Activated CD8-positive, alpha-beta memory T cell treated with anti-CD3 and anti-CD28 coated beads for 48 hours (primary cell): ENCODE measurements at places on chromosomes 6 and 20.
A peak's percentile ranks its signal among the peaks of the same experiment; 100 is the strongest.

- DNase-seq: no peak
These were observed 43.1 kb upstream of the TLDC2 start for GRCh38 chr20:36832791-36833190.

DNA sequence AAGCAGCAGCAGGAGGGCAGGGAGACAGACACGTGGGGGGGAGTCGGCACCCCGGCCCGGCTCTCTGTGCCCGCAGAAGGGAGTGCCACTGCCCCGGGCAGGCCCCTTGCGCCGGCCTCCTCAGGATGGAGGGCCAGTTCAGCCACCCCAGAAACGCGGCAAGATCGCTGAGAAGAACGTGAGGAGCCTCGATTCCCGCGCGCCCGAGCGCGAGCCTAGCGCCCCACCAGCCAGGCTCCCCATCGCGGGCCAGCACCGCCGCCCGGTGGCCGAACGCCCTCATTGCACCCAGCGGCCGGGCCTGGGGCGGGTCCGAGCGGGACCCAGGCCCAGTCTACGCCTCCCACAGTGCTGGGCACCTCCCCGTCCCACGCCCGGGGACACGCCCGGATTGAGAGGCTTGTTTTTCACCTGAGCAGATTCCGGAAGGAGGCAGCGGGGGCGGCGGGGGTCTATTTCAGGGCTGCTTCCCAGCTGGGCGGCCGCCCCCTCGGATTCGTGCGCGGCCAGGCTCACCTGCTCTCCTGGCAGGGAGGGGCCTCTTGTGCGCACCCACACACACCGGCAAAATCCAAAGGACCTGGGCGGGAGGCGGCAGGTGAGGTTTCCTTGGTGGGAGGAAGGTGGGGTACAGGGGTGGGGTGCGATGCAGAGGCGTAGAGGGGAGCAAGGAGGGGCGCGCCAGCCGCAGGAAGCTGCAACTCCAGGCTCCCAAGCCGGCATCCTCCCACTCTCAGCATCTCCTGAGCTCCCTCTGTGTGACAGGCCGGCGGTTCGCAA is 9.0 kb upstream of the GRM4 start:
- peak; percentile 67 for DNase-seq

DNA sequence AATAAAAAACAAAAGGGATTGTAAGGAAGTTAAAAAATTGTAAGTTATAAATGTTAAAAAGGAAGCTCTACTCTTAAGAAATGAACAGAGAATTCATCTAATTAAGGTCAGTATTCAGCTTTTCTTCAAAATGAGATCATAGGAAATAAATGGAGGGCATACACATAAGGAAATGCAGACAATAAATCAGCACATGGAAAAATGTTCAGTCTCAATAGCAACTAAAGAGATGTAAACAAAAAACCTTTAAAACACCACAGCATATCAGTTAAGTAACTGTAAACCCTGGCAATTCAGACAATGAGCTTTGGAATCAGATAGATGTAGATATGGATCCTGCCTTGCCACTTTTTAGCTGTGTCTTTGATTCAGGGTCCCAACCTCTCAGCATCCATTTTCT is 24.0 kb upstream of the CLIC5 start:
- no peak for DNase-seq

- DNase-seq: no peak
These were observed 35.0 kb upstream of the SGK1 start for GRCh38 chr6:134352786-134353480.

GRCh38 chr6:57086843-57087242 is 3.1 kb upstream of the ZNF451 start:
- no peak for DNase-seq

GRCh38 chr20:50418890-50419642 is 91.1 kb upstream of the PTPN1 start:
- DNase-seq: no peak

GRCh38 chr20:15594158-15594695 is 979.0 kb downstream of the KIF16B start:
- DNase-seq: no peak

GRCh38 chr20:53097371-53097770 is 125.2 kb downstream of the TSHZ2 start:
- no peak for DNase-seq

DNA sequence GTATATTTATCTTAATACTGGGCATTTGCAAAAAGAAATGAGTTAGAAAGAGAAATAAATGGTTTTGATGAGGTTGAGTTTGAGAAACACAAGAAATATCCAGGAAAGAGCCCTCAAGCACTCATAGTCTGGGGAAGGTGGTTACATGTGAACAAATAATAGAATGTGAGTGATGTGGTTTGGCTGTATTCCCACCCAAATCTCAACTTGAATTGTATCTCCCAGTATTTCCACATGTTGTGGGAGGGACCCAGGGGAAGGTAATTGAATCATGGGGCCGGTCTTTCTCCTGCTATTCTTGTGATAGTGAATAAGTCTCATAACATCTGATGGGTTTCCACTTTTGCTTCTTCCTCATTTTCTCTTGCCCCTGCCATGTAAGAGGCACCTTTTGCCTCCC is 334.1 kb downstream of the COL12A1 start:
- no peak for DNase-seq

- no peak for DNase-seq
These were observed 930.6 kb downstream of the KIF16B start for GRCh38 chr20:15642676-15643075.

DNA sequence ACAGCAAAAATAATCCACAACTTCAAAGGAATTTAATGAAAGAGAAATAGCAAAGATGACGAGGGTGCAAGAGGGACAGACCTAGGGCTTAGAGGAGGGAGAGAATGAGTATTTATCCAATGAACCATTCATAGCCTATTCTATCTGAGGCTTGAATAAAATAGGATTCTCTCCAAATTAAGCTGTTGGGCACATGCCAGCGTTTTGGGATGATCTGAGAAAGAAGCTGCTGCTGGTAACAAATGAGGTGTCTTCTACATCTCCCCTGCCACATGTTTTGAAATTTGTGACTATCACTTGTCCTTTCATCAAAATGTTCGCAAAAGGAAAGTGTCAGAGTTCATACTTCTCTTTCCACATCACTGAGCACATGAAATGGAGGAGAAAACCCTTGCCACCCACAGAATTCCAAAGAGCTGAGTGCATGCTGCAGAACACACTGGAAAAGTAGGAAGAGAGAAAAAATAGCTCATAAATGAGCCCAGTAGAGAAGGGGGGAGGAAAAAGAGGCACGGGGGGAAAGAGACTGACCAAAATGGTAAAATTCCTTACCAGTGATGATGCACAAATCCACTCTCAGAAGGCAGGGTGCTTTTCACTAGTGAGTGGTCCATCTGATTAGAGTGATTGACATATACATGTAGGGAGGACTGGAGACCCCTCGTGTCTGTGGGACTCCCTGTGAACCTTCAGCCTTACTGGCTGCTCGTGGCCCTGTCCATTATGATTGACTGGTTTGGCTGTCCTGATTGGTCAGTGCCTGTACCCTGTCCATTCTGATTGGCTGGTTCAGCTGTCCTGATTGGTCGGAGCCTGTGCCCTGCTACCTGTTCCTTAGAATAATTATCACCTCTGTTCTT is 180.5 kb downstream of the OGFRL1 start:
- DNase-seq: no peak

DNA sequence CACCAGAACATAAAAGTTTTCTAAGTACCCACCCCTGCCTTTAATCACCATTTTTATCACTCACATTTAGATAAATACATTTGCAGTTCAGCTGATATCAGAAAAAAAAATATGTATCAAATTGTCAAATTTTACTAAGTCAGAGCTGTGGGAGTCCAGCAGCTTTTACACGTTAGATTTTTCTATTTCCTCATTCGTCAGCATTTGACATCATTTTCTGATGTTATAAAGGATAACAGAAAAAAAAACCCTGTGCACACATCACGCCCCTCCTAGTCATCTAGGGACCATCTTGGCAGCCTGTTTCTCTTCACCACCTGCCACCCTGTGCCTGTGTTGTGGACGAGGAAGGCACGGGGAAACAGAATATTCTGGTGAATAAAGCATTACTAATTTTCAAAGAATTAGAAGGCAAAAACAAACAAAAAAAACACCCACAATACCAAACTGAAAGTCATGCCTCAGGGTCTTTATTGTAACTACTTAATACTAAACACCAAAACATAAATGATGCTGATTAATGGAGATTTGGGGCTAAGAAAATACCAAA is 12.4 kb downstream of the B4GALT5 start:
- no peak for DNase-seq

DNA sequence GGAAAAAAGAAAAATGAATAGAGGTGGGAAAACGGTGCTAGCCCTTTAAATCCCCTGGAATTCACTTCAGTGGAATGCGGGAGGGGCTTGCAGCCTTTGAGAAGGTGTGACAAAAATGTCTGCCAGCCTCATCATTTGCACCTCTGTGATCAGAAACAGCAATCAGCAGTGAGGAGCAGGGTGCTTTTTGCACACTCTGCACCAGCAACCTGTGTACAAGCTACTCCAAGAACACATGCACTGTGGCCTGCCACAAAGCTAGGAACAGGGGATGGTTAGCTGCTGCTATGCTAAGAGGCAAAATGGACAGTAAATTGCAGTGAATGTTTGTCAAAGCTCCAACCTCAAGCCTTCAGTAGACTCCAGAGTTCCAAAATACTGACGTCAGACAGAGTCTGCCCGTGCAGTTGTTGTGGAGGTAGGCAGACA is 29.7 kb downstream of the GINS1 start:
- DNase-seq: no peak

DNA sequence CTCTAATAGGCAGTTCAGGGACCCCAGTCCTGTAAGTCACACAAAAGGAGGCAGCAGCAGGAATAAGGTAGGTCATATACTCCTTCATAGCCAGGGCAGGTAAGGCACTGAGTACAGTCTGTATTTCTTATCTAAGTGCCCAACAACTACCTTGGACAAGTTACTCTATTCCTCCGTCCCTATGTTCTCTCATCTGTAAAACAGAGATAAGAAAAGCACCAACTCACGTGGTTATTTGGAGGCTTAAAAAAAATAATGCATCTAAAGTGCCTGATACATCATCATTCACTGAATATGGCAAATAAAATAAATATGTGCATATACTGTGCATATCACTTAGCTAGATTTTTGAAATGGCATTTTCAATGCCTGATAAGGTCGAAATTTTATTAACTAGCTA is 298.1 kb upstream of the CDYL start:
- no peak for DNase-seq

DNA sequence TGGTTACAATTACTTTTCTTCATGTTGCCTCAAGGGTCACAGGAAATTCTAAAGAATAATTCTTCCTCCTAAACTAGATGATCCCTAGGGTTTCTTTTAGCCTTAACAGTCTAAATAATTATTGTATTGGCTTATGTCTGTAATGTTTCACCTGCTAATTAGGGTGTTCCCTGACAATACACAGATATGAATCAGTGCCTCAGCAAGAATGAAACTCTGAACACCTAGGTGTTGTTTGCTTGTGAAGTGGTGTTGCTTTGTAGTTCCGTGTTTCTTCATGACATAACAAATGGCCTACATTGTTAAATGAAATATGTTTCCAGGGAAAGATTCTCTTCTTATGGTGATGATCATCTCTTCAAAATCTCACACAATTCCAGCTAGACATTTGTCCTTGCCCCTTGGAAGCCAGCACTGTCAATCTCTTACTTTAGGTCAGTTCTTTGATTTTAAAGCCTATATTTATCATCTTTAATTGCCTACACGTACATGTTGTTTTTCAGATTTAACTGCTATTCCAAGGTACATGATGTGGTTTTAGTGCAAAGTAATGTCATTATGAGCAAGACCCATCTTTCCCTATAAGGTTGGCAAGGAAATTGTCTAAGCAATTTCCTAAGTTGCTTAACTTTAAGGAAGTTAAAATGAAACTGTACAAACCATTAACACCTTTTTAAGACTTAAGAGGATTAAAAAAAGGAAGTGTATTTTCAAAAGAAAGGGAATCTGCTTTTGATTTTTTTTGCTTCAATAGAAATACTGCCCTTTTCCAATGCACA is 111.9 kb downstream of the TBC1D7 start:
- no peak for DNase-seq

GRCh38 chr6:131135244-131136020 is at the start of gene AKAP7:
AKAP7 (plus strand) TSS chr6:131135467; CDS start chr6:131135764, 297 bp downstream.
- DNase-seq: peak; percentile 45

DNA sequence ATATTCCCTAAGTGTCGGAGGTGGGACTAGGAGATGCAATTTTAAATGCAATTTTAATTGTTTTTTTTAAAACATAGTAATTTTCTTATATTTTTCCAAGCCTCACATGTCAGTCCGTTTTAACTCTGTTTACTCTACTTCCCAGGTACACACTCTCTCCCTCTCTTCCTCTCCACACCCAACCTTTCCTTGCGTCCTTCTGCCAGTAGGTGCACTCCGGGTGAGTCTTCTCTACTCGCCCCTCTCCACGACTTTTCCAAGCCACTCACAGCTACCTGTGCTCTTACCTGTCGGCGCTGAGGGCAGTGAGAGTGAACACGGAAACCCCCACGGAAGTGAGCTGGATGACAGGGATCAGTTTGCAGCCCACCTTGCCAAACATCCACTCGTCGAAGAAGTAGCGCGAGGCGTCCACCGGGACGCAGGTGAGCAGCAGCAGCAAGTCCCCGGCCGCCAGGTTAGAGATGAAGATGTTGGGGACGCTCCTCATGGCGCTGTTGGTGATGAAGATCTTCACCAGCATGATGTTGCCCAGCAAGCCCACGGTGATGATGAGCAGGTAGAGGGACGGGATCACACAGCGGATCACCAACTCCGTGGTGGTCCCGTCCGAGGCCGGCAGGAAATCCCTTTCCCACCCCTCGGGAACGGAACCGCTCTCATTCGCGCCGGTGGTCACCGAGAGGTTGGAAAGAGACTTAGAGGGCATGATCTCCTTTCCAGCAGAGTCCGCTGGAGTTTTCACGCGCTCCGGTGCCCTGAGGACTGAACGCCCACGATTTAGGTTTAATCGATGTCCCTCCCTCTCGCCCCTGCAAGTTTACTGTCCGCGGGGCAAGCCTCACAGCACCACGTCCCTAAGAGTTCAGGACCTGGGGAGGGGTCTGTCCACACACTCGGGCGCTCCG is 44.5 kb upstream of the GJE1 start:
- no peak for DNase-seq

DNA sequence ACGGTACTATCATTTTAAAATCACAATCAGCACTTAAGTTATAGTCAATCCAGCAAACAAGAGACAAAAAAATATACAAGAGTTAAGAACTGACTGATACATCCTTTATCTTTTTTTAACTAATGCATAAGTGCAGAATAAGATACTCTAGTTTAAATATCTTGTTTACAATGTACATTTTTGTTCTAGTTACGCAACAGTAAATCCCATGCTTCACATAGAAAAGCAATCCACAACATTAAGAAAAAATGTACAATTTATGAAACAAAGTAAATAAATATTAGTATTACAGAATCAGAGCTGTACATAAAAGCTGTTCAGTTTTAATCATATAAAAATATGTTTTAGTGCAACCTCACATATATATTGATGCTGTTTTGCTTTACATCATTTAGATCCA is 192.6 kb downstream of the HIVEP2 start:
- no peak for DNase-seq
